T-helper 17 cell (primary cell): ENCODE measurements at places on chromosomes 2 and 18.

DNA sequence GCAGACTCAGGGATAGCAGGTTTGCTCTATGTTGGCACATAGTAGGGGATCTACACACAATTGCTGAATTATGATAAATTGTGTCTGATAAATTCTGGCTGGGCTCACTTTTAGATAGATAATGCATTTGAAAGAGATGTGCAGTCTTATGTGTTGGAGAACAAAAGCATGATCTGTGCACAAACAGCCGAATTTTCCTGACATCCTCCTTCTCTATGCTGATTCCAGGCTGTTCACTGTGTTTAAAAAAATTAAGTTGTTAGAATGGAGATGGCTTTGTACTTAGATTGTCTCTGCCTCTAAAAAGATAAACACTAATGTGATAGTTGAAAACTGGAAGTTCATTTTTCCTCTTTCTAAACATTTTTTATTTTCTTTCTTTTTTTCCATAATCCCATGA, 2.1 kb downstream of the CERS6 start:
- no peak for DNase-seq

DNA sequence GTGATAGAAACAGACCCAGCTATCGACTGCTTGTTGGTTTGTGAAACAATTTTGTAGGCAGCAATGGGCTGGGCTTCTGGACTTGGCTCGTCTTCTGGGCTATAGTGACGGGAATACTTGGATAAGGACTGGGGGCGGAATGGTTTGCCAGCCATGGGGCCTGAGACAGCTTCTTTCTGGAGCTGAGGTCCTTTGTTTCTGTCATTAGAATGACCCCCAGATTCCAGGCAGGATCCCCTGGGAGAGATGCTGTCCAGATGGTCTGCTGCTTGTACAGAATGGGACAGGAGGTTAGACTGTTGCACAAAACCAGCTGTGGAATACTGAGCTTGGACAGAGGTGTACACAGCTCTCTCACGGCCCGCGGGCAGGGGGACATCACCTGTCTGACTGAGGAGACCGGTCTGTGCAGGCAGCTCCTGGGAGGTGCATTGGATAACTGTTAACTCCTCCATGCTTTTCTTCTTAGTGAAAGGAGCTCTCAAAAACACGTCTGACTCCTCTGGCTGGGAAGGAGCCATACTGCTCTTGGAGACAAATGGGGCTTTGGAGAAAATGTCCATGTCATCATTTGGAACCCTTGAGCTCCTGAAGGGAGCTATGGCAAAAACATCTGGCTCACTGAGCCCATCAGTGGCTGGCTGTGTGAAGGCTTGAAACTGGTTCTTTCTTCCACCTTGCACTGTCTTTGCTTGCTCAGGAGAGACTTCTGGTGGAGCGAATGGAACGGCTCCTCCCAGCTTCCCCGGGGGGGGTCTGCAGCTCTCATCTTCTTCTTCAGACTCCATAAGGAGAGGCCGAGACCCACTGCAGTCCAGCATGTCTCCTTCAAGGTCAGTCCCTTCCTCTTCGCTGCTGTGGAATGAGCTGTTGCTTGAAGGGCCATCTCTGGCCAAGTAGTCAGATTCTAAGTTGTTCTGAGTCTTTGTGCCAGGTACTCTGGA, 28.6 kb upstream of the NFU1 start:
- no peak for DNase-seq

- no peak for DNase-seq
These were observed 44.5 kb downstream of the LTBP1 start for GRCh38 chr2:32991091-32991845.

DNA sequence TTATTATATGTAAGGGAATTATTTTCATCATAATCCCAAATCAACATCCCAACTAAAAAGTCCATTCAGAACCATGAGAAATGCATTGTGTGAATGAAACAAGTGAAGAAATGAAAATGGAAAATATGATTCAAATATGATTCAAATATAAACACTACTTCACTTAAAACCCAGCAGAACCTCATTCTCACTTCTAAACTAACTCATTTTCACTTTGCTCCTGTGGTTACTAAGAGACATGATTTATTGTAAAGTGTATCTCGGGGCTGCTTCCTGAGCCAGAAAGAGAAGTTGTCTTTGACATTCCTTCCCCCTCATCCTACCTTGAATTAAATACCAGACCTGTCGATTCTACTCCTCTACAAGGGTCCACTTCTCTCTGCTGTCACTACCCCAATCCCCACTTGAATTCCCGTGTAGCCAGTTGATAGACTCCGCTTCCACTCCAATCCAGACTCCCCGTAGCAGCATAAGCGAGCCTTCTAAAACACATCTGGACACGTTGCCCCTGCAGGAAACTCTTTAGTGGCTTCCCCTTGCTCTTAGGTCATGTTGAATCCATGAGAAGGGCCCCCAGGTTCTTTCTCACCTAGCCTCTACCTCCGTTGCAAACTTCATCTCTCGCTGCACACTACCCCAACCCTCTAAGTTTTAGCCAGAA, 697.0 kb upstream of the ID2 start:
- DNase-seq = no peak

DNA sequence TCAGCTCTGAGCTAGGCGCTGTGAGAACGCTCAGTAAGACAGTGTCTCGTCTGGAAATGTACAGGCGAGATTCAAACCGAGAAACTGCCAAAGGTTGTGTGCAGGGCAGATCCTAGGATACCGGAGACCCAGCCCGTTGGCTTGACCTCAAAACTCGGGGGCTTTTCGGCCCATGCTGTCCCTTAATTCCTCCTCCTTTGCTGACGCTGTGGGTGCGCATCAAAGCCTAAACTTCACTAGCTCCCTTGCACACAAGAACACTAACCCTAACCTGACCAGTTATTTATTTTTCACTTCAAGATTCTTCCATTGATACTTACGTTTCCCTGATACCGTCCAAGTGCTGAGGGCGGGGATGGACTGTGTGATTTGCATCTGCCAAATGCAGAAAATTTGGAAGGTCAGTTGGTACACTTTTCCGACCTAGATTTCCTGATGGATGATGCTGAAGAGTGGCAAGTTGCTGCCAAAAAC, 1.0 kb upstream of the AAK1 start:
- no peak for DNase-seq
